ENCODE measurements at places on chromosomes 11 and 22.

- no peak for DNase-seq
Observed at GRCh38 chr11:130675371-130675821, 227.0 kb downstream of the ADAMTS15 start.

DNA sequence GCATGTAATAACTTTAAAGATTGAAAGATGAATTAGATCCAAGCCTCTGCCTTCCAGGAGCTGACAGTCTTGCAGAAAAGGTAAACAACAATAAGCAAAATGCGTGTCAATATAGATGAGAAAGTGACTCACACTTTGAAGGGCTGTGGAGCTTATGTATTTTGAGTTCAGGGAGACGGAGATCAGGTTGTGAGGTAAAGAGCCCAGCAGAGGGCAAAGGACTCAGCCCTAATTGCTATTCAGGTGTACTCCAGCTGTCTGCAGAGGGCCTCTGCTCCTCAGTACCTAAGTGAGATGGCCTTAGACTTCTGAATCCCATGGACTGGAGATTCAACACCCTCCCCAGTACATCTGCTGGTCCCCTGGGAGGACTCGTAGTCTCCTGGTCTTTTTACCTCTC lies 22.9 kb upstream of the CTR9 start:
- no peak for DNase-seq

- no peak for DNase-seq
Observed at GRCh38 chr22:28064920-28065319, 145.9 kb upstream of the PITPNB start.

- no peak for DNase-seq
Observed at GRCh38 chr11:118156531-118157185, 4.0 kb upstream of the SCN4B start.

GRCh38 chr11:24645563-24645962 lies 148.7 kb downstream of the LUZP2 start:
- no peak for DNase-seq

- no peak for DNase-seq
Observed at GRCh38 chr11:99534812-99535211, 514.1 kb downstream of the CNTN5 start.

DNA sequence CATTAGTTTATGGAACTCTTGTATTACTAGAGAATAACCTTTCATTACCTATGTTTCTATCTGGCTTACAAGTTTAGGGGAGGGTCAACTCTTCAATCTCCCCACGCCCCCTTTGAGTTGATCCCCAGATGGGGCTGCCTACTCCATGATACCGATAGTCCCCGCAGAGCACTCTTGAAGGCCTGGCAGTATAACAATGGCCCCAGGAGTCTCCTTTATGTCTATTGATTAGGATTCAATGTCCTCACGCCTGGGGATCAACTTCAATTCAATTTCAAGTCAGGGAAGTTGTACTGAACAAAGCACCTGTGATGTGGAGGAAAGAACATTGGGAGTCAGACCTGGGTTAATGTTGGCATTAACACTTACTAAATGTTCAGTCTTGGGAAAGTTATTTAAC lies 520.2 kb downstream of the METTL15 start:
- DNase-seq, result no peak

- DNase-seq, result peak; percentile 38
Observed at GRCh38 chr11:28110821-28111200, 2.6 kb downstream of the METTL15 start.

- DNase-seq, result no peak
Observed at GRCh38 chr11:12541583-12542151, 132.6 kb upstream of the TEAD1 start.

DNA sequence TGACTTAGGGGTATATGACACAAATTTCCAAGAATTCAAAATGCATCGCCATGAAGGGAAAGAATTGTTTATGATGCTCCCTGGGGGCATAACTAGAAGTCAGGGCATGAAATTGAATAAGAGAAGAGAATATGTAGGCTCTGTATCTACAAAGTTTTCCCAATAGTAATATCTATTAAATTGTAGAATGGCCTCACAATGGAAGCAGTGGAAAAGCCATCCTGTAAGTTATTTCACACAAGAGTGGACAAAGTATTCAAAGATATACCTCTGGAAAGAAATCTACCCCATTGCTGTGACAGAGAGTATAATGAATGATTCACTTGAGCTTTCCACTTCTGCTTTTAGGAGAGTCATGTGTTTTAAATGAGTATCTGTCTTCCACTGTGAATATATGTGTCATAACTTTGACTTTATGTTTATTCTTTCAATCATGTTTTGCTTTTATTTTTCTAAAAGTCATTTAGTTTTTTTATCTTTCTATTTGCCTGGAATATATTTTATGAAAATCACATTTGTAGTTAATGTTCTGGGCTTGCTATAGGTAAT lies 65.7 kb upstream of the DDI1 start:
- DNase-seq, result peak; percentile 1

DNA sequence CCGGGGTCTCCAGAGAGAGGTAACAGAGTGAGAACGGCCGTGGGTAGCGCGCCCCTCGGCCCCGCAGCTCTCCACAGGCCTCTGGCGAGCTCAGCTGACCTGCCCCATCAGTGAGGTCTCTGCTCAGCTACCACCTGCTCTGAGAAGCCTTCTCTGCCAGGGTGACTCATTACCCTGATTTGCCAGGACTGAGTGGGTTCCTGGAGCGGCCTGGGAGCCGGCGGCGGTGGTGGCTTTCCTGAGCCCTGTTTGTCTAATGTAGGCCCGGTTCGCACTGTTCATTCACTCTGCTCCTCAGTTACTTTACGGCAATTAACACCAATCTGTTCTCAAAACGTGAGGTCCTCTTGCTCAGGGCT lies 351.0 kb upstream of the B3GAT1 start:
- DNase-seq, result no peak

GRCh38 chr11:66330931-66331330 lies 5.3 kb downstream of the RIN1 start:
- DNase-seq, result no peak

DNA sequence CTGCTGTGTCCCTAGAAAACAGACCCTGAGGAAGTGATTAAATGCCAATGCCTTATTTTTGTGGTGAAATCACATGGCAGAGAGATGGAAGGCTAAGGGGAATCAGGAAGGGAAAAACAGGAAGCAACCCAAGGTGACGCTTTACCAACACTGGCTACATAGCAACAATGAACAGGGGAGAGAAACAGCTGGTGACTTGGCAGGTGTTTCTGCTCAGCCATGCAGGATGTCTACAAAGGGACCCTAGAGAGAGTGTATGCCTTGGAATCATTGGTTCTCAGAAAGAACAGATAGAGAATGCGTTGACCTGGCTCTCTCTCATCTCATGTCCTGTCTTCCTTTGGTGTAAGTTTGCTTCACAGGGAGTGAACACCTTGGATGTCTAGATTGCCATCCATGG lies 911.9 kb downstream of the OPCML start:
- DNase-seq, result no peak

GRCh38 chr22:27685515-27685914 lies 116.0 kb downstream of the MN1 start:
- peak; percentile 28 for DNase-seq

- DNase-seq, result no peak
Observed at GRCh38 chr11:64264371-64264852, 13.1 kb downstream of the PLCB3 start.

- DNase-seq, result no peak
Observed at GRCh38 chr11:75308116-75308515, 43.3 kb downstream of the ARRB1 start.

GRCh38 chr22:26251869-26252268 lies 82.6 kb downstream of the SEZ6L start:
- no peak for DNase-seq

GRCh38 chr22:35209203-35209602 lies 48.1 kb upstream of the HMGXB4 start:
- peak; percentile 19 for DNase-seq

- DNase-seq, result no peak
Observed at GRCh38 chr22:33271390-33272161, 213.4 kb upstream of the SYN3 start.

DNA sequence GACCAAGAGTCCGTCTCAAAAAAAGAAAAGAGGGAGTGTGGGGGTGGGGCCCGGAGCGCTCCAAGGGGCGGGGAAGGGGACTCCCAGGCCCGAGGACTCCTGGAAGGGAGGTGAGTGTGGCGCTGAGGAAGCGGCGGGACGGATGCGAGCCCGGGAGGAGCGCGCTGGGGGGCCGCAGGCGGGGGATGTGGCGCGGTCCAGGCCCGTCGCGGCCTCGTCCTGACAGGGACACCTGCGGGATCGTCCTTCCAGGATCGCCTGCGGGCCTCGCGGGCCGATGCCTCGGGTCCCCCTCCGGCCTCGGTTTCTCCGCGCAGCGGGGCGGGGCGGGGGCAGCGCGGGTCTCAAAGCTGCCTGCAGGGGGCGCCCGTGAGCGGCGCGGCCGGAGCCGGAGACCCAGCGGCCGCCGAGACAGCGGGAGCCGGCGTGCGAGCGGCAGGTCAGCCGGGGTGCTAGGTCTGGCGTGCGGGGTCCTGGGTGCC lies 3.8 kb upstream of the ADORA2A start:
- peak; percentile 62 for DNase-seq

- no peak for DNase-seq
Observed at GRCh38 chr11:47986219-47986618, 5.9 kb downstream of the PTPRJ start.

- no peak for DNase-seq
Observed at GRCh38 chr11:57368106-57368844, 12.7 kb downstream of the PRG3 start.

- peak; percentile 31 for DNase-seq
Observed at GRCh38 chr11:13277768-13278608, at the start of gene BMAL1. Gene BMAL1, plus strand, starts transcription at chr11:13277790. Its CDS starts 76,519 bp downstream, at chr11:13354309.

GRCh38 chr11:129530154-129530895 lies 154.7 kb downstream of the BARX2 start:
- DNase-seq, result no peak

DNA sequence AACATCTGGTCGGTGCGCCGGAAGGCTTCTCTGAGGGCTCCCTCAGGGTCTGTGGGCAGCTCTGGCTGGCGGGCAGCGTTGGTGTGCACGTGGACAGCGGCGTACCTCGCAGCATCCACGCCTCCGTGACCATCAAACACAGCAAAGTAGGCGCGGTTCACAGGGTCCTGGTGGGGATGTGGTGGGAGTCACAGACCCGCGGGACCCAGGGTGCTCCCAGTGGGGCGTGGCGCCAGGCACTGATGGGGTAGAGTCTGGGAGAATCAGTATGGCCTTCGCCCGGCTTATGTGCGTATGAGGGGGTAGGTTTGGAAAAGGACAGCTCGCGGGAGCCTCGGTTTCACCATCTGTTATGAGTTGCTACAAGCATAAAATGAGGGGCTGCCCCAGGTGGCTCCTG lies 19.2 kb downstream of the PPM1F start:
- DNase-seq, result no peak

DNA sequence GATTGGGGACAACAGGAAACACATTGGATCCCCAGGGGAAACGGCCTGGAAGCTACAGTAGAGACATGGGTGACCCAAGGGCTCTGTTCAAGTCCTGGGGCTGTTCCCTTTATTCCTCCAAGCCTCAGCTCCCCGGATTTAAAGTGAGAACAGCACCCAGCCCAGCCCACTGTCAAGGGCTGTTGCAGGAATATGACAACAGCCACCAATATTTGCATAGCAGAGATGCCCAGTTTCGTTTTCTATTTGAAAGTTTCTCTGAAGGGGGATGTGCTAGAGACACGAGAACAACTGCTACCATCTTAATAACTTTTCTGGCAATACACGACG lies 81.1 kb upstream of the WNT7B start:
- peak; percentile 66 for DNase-seq

GRCh38 chr11:108886660-108887009 lies 221.8 kb downstream of the DDX10 start:
- DNase-seq, result no peak

DNA sequence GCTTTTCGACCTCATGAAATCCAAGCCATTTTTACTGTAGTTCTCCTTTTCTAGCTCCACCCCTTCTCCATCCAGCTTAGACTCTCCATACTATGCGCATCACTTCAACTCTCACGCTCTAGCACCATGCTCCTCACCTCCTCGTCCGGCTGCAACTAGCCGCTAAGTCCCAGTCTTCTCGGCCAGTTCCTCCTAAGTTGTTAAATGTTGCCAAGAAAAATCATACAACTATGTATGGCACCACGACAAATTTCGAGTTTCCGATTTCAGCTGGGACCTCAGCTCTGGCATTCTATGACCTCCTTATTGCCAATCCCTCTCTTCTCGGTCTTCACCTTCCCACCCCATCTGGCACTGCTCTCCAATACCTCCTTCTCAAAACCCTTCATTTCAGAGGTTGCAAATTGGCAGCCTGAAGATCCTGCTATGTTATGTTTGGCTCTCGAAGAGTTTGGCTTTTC lies 1.0 kb downstream of the ZNF70 start:
- no peak for DNase-seq

DNA sequence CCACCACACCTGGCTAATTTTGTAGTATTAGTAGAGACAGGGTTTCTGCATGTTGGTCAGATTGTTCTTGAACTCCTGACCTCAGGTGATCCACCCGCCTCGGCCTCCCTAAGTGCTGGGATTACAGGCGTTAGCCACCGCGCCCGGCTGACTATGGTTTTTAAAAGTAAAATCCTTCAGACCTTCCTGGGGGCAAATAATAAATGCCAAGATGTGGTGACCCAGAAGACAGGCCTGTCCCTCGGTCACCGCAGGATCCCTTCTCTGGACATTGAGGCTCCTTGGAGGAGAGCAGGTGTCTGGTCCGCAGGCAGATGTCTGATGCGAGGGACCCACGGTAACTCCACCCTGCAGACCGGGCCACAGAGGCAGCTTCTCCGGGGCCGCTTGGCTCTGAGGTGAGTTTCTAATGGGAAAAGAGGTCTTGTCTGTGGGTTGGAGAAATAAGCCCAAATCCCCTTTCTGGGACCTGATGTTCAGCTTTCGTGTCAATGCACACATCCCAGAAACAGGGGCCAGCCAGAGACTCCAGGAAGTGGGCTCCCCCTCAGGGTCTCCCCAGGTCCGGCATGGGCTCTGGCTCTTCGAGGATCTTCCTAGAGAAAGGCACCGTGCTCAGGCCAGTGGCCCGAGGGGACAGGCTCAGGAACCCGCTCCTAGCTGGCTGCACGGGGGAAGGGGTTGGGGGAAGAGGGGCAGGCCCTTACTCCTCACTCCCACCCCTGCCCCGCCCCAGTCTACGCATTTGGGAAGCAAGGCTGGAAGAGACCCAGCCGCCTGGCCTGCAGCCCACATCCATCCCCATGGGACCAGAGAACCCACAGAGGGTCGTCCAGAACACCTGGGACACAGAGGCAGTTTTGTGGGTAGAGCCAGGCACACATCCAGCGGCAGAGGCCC lies 100.6 kb downstream of the WNT7B start:
- DNase-seq, result no peak

DNA sequence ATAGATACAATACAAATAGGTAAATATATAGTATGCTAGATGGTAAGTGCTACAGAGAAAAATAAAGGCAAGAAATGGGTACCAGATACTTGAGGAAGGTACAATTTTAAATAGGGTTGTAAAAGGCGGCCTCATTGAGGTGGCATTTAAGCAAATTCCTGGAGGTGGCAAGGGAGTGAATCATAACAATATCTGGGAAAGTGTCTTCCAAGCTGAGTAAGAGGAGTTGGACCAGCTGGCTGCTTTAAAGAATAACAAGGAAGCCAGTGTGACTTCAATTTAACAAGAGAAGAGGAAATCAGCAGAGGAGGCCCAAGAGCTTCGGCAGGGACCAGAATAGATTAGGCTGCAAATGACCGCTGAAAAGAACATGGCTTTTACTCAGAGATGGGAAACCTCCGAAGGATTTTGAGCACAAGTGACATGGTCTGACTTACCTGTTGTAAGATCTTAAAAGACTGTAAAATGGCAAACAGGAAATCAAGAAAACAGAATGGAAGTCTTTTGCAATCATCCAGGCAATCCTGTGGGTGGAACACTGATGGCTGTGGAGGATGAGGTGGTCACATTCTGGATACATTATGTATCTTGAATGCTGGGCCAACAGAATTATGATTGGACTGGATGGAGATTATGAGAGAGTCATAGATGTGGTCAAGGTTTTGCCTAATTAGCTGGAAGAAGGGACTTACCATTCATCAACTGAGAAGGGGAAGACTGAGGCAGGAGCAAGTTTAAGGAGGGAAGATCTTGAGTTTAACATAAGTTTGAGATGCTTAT lies 77.2 kb downstream of the RDX start:
- no peak for DNase-seq

Measured in hematopoietic multipotent progenitor cell treated with erythropoietin and hydrocortisone succinate and interleukin-3 and kit ligand, for 6 days (in vitro differentiated cells).